Effector CD8-positive, alpha-beta T cell (primary cell): ENCODE measurements at places on chromosomes 6 and 20.
A peak's percentile ranks its signal among the peaks of the same experiment; 100 is the strongest.

- DNase-seq = no peak
Observed at GRCh38 chr6:35681298-35681697, 7.4 kb downstream of the FKBP5 start.

DNA sequence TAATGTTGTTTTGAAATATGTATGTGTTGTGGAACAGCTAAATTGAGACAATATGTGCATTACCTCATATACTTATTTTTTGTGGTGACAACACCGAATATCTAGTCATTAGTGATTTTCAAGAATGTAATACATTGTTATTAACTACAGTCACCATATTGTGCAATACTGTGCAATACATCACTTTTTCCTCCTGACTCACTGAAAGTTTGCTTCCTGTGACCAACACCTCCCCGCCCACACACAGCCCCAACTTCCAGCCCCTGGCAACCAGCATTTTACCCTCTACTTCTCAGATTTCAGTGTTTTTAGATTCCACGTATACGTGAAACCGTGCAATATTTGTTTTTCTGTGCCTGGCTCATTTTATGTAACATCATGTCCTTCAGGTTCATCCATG lies 627.9 kb downstream of the PRKN start:
- no peak for DNase-seq

- DNase-seq = no peak
Observed at GRCh38 chr20:43357352-43357751, 100.3 kb upstream of the SRSF6 start.

GRCh38 chr20:22080985-22081384 lies 375.5 kb downstream of the PAX1 start:
- no peak for DNase-seq

- DNase-seq = no peak
Observed at GRCh38 chr6:157768304-157768703, 54.7 kb upstream of the SNX9 start.

DNA sequence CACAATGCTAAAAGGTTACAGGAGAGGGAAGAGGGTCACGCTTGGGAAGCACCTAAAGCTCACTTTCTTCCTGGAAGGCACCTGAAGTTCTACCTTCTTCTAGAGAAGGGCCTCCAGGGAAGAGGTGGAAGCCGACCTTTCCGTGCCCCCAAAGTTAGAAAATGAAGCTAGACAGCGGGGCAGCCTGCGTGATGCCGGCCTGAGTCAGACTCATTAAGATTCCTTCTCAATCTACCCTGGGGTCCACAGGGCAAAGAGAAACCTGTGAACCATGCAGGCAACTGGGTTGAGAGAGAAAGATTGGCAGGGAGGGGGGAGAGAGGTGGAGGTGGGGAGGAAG lies 54.8 kb upstream of the CCDC167 start:
- no peak for DNase-seq

- no peak for DNase-seq
Observed at GRCh38 chr6:63389191-63389844, 69.5 kb upstream of the LGSN start.

GRCh38 chr6:362231-362923 lies 29.2 kb upstream of the IRF4 start:
- DNase-seq = no peak

DNA sequence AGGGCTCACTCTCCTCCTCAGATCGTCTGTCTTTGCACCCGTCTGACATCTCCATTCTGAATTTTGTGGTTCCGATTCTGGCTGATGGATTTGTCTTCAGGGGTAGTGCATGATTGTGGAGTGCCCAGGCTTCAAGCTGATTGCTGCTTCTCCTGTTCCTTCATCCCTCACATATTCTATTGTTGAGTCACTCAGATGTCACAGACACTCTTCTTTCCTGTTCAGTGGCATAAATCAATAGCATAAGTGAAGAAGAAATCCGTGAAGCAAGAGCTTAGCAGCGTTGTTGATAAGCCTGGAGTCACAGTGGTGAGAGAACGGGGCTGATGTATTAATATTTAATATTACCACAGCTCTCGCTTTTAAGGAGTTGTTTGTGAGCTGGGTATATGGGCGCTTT lies 152.5 kb downstream of the MTHFD1L start:
- DNase-seq = no peak

- no peak for DNase-seq
Observed at GRCh38 chr6:137878029-137878428, 11.0 kb downstream of the TNFAIP3 start.

GRCh38 chr6:139990856-139991465 lies 616.5 kb upstream of the CITED2 start:
- DNase-seq = no peak

DNA sequence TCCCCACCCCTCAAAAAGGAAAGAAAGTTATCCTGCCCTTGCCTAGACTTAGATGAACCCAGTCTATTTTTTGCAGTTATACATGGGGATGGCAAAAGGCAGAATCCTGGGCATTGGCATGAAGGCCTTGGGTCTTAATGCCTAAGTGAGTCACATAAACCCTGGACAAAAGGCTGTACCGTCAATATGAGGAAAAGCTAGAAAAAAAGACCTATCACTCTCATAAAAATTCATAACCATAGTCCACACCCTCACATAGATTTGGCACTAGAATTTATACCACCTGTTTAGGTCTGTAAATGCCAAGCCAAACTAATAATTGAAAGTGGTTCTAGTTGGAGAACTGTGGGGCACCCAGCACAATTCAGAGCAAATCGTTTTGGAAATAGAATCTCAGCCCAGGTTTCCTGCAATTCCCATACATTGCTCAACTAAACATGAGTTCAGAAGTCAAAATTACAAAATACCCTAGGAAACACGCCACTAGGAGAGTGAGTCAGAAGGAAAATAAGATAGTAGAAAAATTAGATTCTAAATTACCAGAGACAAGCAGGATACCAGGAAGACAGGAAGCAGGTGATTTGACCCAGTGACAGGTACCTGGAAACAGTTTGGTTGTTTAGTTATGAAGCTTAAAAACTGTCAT lies 70.4 kb upstream of the FUCA2 start:
- no peak for DNase-seq

- no peak for DNase-seq
Observed at GRCh38 chr6:43129434-43130194, 41.5 kb upstream of the SRF start.

DNA sequence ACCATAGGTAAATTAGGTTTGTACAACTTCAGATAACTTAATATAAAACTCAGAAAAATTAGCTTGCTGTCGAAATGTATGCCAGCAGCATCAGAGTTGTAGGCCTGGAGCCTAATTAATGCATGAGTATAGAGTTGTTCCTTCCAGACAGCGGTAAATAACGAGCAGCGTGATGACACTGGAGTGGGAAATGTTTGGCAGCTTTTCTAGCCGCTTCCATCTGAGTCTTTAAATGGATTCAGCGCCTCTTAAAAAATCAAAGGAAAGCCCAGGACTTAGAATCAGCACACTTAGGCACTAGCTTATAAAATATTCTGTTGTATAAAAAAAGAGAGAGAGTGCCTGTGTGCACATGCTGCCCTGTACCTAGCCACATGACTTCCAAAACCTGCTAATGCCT lies 43.7 kb upstream of the SYNJ2 start:
- no peak for DNase-seq

GRCh38 chr6:26375270-26375669 lies 7.6 kb upstream of the BTN2A2 start:
- DNase-seq = no peak

GRCh38 chr20:59385480-59385879 lies 85.1 kb downstream of the EDN3 start:
- peak; percentile 7 for DNase-seq

DNA sequence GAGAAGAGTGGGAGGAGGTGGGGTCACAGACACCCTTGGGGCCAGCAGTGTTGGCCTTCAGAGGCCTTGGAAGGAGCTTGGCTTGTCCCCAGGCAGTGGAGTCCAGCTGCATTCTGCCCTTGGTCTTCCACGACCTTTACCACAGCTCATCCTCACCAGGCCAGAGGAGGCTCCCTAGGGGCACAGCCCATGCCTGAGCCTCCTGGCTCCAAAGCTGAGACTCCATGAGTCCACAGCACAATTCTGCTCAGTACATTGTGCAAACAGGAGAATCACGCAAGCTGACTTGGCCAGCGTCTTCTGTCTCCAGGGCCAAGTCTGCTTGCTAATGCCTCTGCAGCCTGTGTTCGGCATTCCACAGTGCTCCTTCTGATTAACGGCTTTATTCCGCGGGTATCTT lies 337.2 kb downstream of the SMOC2 start:
- DNase-seq = no peak

GRCh38 chr6:29045075-29045474 lies at the start of gene OR2W1:
TSS of gene OR2W1 (minus strand) at chr6:29045175. CDS start at chr6:29045175, 0 bp downstream.
- DNase-seq = no peak

- no peak for DNase-seq
Observed at GRCh38 chr6:14085176-14085787, 32.3 kb upstream of the CD83 start.

DNA sequence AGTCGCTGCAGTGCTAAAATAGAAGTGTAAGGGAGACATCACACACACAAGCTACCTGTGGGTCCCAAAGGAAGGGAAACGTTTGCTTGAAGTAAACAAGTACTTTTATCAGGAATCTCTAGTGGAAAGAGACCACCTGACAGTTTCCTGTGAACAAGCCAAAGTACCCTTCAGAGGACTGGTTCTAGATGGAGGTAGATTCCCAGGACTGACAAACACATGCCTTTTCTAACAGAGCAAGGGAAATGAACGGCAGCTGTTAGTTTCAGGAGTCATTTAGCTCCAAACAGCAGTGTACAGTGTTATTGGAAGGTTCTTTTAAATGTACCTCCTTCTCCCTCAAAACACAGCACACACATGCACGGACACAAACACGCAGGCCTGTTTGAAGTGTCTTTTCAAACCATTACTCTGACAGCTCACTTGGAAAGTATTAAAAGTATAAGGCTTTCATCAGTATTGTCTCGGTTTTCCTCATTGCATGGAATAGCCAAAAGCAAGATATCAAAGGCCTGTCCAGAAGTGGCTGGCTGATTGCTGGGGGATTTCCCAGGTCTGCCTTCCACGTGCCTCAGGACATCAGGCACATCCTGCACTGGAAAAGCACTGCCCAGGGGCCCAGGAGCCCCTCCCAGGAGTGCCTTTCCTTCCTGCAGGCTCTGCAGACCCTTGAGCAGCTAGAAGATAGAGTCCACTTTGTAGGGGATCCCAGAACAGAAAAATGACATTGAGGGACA lies 393.2 kb upstream of the SOX4 start:
- no peak for DNase-seq

- DNase-seq = no peak
Observed at GRCh38 chr6:117298941-117299340, 33.6 kb downstream of the VGLL2 start.

DNA sequence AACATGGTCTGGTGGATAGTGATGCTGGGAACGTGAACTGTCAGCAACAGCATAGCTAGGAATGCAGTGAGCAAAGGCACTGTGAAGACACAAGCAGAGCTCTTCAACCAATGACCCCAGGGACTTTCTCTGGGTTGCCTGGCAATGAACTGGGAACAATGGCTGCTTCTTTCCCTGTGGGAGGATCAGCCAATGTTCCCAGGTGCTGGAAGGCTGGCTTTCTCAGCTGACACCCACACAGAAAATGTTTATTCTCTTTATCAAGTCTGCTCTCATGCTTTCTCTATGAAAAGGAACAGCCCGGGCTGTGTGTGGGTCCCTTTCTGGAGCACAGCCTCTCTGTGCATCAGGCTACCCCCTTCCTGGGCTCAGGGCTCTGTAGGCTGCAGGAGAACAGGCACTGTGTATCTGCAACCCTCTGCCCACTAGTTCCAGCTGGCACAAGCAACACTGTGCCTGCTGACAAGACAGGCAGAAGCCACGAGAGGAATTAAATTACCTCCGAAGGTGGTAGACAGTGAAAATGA lies 54.2 kb downstream of the HFE start:
- no peak for DNase-seq
